ENCODE measurements at places on chromosomes 1 and 21.

- DNase-seq, result no peak
Observed at GRCh38 chr1:43866201-43866600, 67.4 kb upstream of the ARTN start.

GRCh38 chr1:178575611-178576361 is 62.9 kb downstream of the TEX35 start:
- peak; percentile 83 for DNase-seq

- DNase-seq, result no peak
Observed at GRCh38 chr21:25002676-25003075, 604.6 kb downstream of the MRPL39 start.

GRCh38 chr1:2412773-2413494 is 570 bp upstream of the PEX10 start:
- DNase-seq, result peak; percentile 83

DNA sequence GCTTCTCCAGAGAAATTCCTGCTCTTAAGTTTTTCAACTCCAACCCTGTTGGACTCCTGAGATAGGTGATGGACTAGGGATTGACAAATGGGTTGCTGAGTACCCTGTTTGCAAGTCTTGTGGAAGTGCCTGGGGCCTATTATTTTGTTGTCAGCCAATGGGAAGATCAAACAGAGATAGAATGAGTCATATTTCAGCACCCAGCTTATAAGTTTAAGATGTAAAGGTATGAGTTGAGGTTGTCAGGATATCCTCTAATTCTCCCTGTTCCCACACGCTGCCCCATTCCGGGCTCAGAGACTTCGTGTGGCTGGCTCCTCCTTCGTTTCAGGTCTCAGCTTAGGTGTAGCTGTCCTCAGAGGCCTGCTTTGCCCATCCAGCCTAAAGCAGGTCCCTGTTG is 91.8 kb downstream of the CENPF start:
- no peak for DNase-seq

DNA sequence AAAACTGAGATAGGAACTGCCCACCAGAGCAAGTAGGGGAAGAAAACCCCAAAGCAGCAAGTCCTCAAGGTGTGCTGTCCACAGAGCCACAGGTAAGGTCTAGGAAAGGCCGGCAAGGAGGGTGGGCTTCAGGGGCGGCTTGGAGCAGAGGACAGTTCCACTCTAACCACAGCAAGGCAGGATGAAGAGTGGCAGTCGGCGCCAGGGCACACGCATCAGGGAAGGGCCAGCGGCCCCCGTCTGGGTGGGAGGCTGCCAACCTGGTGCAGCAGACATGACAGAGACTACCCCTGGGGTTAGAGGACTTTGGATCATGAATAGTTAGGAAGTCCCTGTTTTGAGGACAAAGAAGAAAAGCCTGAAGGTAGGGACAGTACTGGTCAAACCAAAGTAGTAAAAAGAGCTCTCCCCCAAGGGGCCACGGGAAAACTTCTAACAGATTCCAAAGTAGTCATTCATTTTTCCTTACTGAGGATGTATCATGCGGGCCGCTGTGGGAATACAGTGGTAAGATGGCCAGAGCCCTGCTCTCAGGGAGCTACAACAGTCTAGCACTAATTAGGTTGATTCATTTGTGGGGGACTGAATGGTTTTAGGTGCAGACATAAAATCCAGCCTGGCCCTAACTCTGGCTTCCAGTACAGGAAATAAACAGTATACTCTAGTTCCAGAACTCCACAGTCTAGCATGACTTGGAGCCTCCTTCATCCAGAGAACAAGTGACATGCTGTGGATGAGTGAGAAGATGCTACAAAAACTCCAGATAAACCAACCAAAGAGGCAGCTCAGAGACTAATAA is 3.5 kb upstream of the RAP1GAP start:
- DNase-seq, result no peak
